Activated T-helper 2 cell treated with anti-CD3 and anti-CD28 coated beads, Interferon-gamma antibody, Interleukin-2, Interleukin-4, amounts not matched to agents 10 μg/mL and 5 μg/mL and 100 μg/mL, durations not matched to agents 14 hours and 24 hours and 36 hours (primary cell): ENCODE measurements at places on chromosomes 11 and 22. TPM values are rescaled to one million over a fixed set of nuclear protein-coding genes. Genes with fewer than 3 reads are reported as not detected.

Gene ISX
- not detected in 2 replicates for total RNA-seq

Gene MYO7A
- 0.23 and 0.30 TPM in 2 replicates for total RNA-seq

Gene BTBD18
- total RNA-seq = not detected in 2 replicates

Gene ART1
- not detected in 2 replicates for total RNA-seq

Gene TREH
- total RNA-seq = not detected in 2 replicates

Gene TRPM5
- not detected in 2 replicates for total RNA-seq

Gene OR4A16
- not detected in 2 replicates for total RNA-seq

Gene RAB1B
- 134 and 139 TPM in 2 replicates for total RNA-seq

GRCh38 chr11:64372802-64373597 is 14.0 kb downstream of the RPS6KA4 start:
- peaks cover 18% of the 10 kb centered on the region for H3K36me3 ChIP-seq
- no peak overlapping the region for H3K27ac ChIP-seq
- H3K27me3 ChIP-seq = no peaks in the 10 kb centered on the region
- no peak for DNase-seq
- no peaks in the 10 kb centered on the region for H3K4me1 ChIP-seq
- H3K4me3 ChIP-seq = no peak overlapping the region

GRCh38 chr11:36261094-36261493 is 28.1 kb downstream of the COMMD9 start:
- peaks cover 8% of the 10 kb centered on the region for H3K27me3 ChIP-seq
- no peaks in the 10 kb centered on the region for H3K4me1 ChIP-seq
- H3K27ac ChIP-seq = no peak overlapping the region
- no peaks in the 10 kb centered on the region for H3K36me3 ChIP-seq
- H3K4me3 ChIP-seq = no peak overlapping the region

DNA sequence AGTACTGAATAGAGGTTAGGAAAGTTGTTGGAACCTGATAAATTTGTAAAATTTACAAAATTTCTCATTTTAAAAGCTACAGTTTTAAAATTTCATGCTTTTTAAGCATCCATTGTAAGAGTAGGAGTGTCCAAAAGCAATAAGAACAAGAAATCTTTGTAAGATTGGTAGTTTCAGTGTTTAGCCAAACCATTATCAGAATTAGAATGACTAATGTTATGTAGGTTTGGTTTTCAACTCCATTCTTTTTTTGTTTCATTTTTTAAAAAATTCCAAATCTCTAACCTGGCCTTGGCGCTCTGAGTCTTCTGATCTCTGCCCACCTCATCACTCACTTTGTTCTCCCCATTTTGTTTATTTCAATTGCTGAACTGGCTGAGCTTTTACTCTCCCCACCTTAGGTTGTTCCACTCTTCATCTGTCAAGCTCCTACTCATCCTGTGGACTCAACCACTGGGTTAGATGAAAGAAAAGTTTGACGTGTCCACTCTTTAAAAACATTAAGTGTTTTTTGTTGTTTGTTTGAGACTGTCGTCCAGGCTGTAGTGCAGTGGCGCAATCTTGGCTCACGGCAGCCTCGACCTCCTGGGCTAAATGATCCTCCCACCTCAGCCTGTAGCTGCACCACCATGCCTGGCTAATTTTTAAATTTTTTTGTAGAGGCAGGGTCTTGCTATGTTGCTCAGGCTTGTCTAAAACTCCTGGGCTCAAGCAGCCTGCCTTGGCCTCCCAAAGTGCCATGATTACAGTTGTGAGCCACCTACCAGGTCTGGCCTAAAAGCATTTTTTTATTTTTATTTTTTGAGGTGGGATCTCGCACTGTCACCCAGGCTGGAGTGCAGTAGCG is 14.0 kb downstream of the EP300 start:
- H3K4me1 ChIP-seq = peaks cover 27% of the 10 kb centered on the region
- H3K27me3 ChIP-seq = no peaks in the 10 kb centered on the region
- H3K36me3 ChIP-seq = peaks cover 33% of the 10 kb centered on the region
- no peak for DNase-seq
- H3K4me3 ChIP-seq = no peak overlapping the region
- peak overlapping the region; percentile 85 for H3K27ac ChIP-seq

GRCh38 chr11:71504531-71504930 is 22.5 kb upstream of the KRTAP5-7 start:
- no peak overlapping the region for H3K27ac ChIP-seq
- no peaks in the 10 kb centered on the region for H3K4me1 ChIP-seq
- no peak overlapping the region for H3K4me3 ChIP-seq
- no peaks in the 10 kb centered on the region for H3K27me3 ChIP-seq

- no peaks in the 10 kb centered on the region for H3K27me3 ChIP-seq
- no peak for DNase-seq
- no peak overlapping the region for H3K27ac ChIP-seq
- H3K36me3 ChIP-seq = no peaks in the 10 kb centered on the region
- H3K4me3 ChIP-seq = no peak overlapping the region
- peaks cover 31% of the 10 kb centered on the region for H3K4me1 ChIP-seq
Observed at GRCh38 chr11:95078526-95078925, 11.1 kb upstream of the ENDOD1 start.

DNA sequence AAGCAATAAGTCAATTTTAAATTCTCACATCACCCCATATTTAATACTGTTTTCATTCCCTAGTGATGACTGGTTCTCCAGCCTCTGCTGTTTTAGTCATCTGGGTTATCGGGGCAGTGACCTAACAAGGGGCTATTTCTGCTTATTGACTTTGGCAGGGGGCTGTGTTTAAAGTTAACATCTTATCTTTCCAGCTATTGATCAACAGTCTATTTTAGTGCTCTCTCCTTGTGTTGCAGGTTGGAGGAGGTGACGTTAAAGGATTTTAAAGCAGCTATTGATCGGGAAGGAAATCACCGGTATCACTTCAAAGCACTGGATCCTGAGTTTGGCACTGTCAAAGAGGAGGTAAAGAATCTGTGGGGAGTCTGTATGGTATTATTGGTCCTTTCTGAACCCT is 7.7 kb upstream of the DLAT start:
- no peaks in the 10 kb centered on the region for H3K27me3 ChIP-seq
- H3K36me3 ChIP-seq = peaks cover 34% of the 10 kb centered on the region
- H3K4me1 ChIP-seq = peaks cover 3% of the 10 kb centered on the region
- no peak overlapping the region for H3K27ac ChIP-seq
- no peak overlapping the region for H3K4me3 ChIP-seq

- peaks cover 42% of the 10 kb centered on the region for H3K36me3 ChIP-seq
- H3K4me1 ChIP-seq = no peaks in the 10 kb centered on the region
- H3K27ac ChIP-seq = no peak overlapping the region
- H3K27me3 ChIP-seq = no peaks in the 10 kb centered on the region
Observed at GRCh38 chr11:47415949-47416472, 7.6 kb downstream of the SLC39A13 start.

DNA sequence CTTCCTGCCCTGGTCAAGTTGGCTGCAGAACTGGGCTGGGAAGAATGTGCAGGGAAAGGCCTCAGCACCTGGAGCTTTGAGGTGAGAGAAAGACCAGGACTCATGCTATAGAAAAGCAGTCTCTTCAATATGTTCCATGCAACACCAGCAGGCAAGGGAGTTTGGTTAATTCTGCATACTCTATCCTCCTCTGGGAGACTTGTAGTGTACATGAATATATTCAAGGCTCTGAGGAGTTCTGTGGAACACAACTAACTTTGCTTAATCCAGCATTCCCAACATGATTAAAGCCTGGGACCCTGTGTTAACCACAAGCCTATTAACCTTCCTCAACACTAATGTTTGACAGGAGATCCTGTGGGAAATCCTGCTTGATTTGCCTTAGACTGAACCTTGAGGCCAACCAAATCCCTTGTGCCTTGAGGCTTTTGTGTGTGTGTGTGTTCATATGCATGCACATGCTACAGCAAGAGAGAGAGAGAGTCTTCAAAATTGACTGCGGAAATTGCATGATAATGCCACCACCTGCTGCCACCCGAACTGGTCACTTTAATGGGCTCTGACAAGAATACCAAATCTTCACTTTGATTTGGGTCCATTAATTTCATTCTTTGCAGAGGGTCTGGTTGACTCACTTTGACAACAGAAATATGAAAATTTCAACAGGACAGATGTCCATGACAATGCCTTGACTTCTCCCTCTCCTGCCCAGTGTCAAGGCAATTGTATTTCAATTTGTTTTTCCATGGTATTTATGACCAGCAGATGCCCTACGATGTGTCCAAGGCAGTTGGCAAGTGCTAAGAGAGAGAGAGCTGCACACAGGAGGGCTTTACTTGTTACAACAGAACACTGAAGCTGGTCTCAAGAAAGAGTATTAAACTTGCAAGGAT is 238.2 kb upstream of the ZBED5 start:
- no peaks in the 10 kb centered on the region for H3K36me3 ChIP-seq
- no peak overlapping the region for H3K27ac ChIP-seq
- peaks cover 1% of the 10 kb centered on the region for H3K4me1 ChIP-seq

- peaks cover 31% of the 10 kb centered on the region for H3K4me1 ChIP-seq
- no peak for DNase-seq
- H3K4me3 ChIP-seq = no peak overlapping the region
- H3K27ac ChIP-seq = no peak overlapping the region
- peaks cover 69% of the 10 kb centered on the region for H3K36me3 ChIP-seq
Observed at GRCh38 chr11:61126256-61126655, 24.0 kb downstream of the CD5 start.

- no peak for DNase-seq
- H3K4me1 ChIP-seq = peaks cover 67% of the 10 kb centered on the region
- peak overlapping the region; percentile 81 for H3K27ac ChIP-seq
- no peaks in the 10 kb centered on the region for H3K36me3 ChIP-seq
- H3K4me3 ChIP-seq = no peak overlapping the region
Observed at GRCh38 chr22:37274380-37274862, 7.9 kb upstream of the CYTH4 start.

- no peaks in the 10 kb centered on the region for H3K27me3 ChIP-seq
- no peaks in the 10 kb centered on the region for H3K36me3 ChIP-seq
- H3K27ac ChIP-seq = peak overlapping the region; percentile 80
- H3K4me3 ChIP-seq = peak overlapping the region; percentile 54
- H3K4me1 ChIP-seq = peaks cover 34% of the 10 kb centered on the region
Observed at GRCh38 chr11:64885367-64886286, 7.2 kb upstream of the EHD1 start.

DNA sequence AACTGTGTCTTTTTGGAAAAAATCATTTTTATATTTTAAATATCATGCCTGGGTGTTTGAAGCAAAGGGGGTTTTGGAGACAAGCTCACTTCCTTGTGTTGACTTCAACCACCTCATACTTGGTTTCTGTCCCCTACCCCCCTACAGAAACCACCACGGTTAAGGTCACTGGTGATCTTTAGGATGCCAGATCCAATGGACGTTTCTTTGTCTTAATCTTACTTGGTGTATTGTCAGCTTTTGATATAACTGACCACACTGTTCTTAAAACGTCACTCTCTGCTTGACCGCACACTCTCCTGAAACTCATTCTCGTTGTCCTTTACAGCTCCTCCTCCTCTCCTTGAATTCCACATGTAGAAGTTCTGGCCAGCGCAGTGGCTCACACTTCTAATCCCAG is 34.8 kb upstream of the SWAP70 start:
- H3K36me3 ChIP-seq = no peaks in the 10 kb centered on the region
- no peak for DNase-seq
- H3K27ac ChIP-seq = no peak overlapping the region
- peaks cover 19% of the 10 kb centered on the region for H3K27me3 ChIP-seq

DNA sequence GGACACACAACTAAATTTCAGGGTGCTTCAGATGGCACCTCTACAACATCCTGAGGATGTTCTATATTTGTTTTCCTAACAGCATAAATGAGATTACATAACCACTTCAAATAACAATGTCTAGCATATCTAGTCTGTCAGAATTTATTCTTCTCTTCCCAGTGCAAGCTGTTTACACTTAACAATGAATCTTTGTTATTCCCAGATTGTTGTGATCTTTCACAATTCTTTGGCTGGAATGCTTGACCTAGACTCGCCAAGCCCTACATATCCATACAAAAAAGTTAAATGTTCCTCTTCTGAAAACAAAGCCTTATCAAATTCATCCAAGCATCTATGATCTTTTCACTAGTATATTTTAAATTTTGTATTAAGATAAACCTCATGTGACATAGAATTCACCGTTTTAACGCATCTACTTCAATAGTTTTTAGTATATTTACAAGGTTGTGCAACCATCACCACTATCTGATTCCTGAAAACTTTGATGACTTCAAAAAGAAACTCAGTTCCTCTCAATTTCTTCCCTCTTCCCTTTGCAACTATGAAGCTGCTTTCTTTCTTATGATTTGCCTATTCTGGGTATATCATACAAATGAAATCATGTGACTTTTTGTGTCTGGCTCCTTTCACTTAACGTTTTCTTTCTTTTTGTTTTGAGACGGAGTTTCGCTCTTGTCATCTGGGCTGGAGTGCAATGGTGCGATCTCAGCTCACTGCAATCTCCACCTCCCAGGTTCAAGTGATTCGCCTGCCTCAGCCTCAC is 61.7 kb upstream of the CHRNA10 start:
- H3K27ac ChIP-seq = peak overlapping the region; percentile 46
- peaks cover 24% of the 10 kb centered on the region for H3K4me1 ChIP-seq
- no peak overlapping the region for H3K4me3 ChIP-seq
- peaks cover 87% of the 10 kb centered on the region for H3K36me3 ChIP-seq
- H3K27me3 ChIP-seq = no peaks in the 10 kb centered on the region

- H3K36me3 ChIP-seq = no peaks in the 10 kb centered on the region
- no peak for DNase-seq
- no peaks in the 10 kb centered on the region for H3K27me3 ChIP-seq
- H3K4me1 ChIP-seq = peaks cover 60% of the 10 kb centered on the region
Observed at GRCh38 chr11:111417011-111417765, 38.1 kb upstream of the POU2AF1 start.

- no peaks in the 10 kb centered on the region for H3K4me1 ChIP-seq
- no peak overlapping the region for H3K4me3 ChIP-seq
- H3K27ac ChIP-seq = no peak overlapping the region
- no peaks in the 10 kb centered on the region for H3K27me3 ChIP-seq
- H3K36me3 ChIP-seq = no peaks in the 10 kb centered on the region
Observed at GRCh38 chr11:116691771-116692177, 81.0 kb downstream of the BUD13 start.

DNA sequence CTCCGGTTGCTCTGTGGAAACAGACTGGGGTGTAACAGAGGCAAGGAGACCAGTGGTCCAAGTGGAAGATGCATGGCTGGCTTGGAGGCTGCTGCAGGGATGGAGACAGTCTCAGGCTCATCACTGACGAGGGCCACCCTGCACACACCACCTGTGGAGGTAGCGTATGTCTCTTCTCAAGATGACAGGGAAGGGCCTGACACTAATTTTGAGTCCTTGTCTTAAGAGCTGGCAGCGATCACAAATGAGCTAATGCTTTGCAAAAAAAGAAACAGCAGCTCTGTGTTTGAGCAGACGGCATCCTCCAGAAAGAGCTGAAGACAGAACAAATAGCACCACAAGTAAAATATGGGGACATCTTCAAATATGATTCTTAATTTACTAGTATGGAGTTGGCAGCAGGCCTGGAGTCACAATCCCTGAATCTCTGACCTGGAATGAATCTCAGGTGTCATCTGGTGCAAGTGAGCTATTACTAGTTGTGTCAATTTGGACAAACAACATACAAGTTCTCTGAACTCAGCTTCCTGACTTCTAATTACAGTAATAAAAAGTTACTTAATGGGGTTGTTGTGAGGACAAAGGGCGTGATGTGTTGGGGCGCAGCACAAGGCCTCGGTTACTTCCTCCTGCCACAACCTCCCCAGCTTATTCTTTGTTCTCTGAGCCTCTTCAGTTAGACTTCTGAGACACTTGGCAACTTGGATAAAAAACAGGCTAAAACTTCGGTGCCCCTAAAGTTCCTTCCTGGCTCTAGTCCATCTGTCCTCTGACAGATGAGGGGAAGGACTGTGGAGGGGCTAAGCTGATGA is 95.2 kb upstream of the BID start:
- H3K4me3 ChIP-seq = no peak overlapping the region
- H3K36me3 ChIP-seq = peaks cover 3% of the 10 kb centered on the region
- H3K27ac ChIP-seq = no peak overlapping the region

- H3K4me1 ChIP-seq = peaks cover 2% of the 10 kb centered on the region
- no peaks in the 10 kb centered on the region for H3K27me3 ChIP-seq
- H3K27ac ChIP-seq = no peak overlapping the region
- H3K4me3 ChIP-seq = no peak overlapping the region
Observed at GRCh38 chr11:61149624-61150615, 11.3 kb downstream of the VPS37C start.

GRCh38 chr11:74147199-74147929 is 23.4 kb downstream of the C2CD3 start:
- peaks cover 7% of the 10 kb centered on the region for H3K4me1 ChIP-seq
- no peaks in the 10 kb centered on the region for H3K27me3 ChIP-seq
- peaks cover 10% of the 10 kb centered on the region for H3K36me3 ChIP-seq
